ENCODE measurements at places on chromosomes 11 and 22.

GRCh38 chr11:100823360-100823759 lies 136.3 kb downstream of the ARHGAP42 start:
- no peak for DNase-seq

- DNase-seq, result no peak
These were observed 126.5 kb downstream of the NAV2 start for GRCh38 chr11:19838994-19839768.

DNA sequence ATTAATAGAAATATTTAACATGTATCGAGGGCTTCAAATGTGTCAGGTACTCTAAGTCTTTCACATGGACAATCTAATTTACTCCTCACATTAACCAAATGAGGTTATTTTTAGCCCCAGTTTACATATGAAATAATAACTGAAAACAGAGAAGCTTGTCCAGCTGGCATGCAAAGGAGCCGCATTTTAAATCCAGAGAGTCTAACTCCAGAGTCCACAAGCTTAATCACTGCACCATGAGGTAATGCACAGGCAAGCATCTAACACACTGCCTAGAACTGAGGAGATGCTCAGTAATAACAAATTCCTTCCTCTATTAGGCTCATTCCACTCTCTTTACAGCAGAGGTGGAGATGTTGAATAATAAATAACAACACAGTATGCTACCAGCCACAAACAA lies 165.7 kb upstream of the GUCY1A2 start:
- no peak for DNase-seq

- DNase-seq, result peak; percentile 8
These were observed 5.7 kb upstream of the TMEM41B start for GRCh38 chr11:9320047-9320446.

- DNase-seq, result no peak
These were observed 3.9 kb downstream of the TMEM134 start for GRCh38 chr11:67465189-67465510.

- no peak for DNase-seq
These were observed 591.2 kb downstream of the INSC start for GRCh38 chr11:15705891-15706290.
